Cardiac septum (tissue), 1 donor: ENCODE measurements at places on chromosomes 11 and 22.

GRCh38 chr22:47398491-47398890, 636.0 kb downstream of the TBC1D22A start:
- DNase-seq: no peak

DNA sequence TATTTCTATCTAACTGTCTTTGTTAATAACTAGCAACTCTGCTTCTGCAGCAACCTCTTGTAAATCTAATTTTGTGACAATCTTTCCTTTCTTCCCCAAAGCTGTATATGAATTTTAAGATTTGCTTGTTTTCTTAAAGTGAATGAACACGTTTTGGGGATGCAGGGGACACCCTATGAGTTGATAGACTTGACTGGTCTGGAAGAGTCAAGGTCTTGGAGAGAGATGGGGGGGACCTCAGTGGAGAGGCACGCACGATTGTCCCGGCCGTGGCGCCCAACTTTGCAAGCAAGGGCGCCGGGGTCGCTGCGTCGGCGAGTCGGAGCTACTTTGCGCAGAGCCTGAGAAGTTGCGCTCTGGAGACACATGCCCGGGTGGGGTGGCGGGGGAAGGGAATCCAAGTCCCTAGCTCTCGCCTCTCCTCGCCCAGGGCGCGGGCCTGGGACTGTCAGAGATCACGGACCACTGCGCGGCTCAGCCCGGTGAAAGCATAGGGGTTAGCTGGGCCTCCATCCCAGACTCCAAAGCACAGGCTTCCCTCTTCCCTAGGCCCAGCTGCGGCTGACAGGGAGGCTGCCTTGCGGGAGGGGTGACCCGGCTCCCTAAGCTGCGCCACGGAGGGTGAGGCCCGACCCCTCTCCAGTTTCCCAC, 854 bp downstream of the ABCC8 start:
- DNase-seq: no peak

DNA sequence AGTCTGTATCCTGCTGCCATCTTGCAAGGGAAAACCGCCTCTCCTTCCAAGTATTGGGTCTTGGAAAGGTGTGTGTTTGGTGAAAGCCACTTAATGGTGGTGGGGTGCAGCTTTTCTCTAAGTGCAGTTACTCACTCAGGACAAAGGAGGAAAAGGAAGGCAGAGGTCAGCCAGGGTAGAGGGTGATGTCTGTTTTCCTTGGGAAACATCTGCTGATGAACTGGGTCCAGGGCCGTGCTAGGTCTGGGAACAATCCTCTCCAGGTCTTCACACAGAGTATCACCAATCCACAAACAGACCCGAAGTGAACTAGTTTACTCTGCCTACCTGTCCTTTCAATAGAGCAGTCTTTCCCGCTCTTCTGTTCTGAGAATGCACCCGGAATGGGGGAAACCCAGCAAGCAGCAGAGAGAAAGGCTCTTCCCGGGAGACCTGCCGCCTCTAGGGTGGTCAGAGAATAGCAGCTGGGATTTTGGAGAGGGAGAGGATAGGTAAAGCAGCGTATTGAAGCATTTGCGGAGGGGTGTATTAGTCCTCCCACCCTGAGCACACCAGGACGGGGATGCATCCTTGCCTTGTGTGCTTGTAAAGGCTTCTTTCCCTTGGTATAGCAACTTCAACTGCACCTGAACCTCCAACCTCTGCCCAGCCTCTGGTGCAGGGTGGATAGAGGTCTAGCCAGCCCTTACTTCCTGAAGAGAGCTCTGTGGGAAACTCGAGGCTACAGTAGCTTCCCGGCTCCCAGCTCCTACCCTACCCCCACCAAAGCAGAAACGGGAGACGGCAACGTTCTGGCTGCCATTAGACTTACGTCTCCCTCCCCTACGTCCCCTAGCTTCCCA, 20.7 kb downstream of the LHFPL7 start:
- no peak for DNase-seq

DNA sequence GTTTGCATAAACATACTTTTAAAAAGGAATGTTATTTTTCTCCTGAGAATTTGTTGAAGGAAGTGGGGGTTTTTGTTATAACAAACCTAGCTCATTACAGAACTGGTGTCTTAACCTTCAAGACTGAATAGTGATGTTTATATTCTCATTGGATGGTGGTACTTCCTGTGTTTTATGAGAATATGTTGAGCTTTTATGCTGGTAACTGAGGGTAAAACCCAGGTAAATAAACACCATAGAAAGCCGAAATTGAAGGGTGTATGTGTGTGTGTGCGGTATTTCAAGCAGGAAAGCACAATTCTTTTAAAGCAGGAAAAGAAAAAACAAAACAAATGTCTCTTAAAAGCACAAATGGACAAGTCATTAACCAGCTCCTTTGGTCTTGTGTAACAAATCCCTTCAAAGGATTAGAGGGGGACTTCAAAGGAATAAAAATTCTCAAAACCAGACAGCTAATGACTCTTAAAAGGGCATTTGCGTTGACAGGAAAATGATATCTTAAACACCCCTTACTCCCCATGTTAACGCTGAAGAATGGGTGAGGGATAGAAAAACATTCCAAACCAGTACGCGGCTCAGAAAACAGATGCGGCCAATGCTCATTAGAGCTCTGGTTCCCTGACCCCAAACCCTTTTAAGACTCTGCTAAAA, 23.8 kb downstream of the LMO2 start:
- DNase-seq: no peak

- no peak for DNase-seq
These were observed 1295.0 kb downstream of the JRKL start for GRCh38 chr11:97684486-97685439.

- DNase-seq: no peak
These were observed 105.4 kb downstream of the TTC28 start for GRCh38 chr22:28574159-28574788.
